Activated CD4-positive, alpha-beta T cell treated with anti-CD3 and anti-CD28 coated beads, Interleukin-2, amount 50 U/mL, for 1 hour (primary cell): ENCODE measurements at places on chromosomes 3 and 15.

DNA sequence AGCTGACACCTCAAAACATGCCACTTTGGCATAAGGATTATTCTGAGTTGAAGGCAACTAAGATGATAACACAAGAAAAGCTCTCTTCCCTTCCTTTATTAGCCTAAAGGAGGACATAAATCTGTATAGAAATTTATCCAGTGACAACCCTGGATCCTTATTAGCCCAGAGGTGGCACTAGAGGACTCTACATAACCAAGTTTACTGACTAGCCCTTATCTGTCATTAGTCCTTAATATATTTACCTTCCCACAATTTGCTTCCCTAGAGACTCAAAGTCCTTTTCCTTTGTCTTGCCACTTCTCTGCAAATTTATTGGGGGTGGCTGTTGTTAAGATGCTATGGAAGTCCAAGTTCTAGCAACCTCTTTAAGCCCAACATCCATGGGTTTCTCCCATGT lies 26.7 kb downstream of the CEP70 start:
- no peak for DNase-seq

DNA sequence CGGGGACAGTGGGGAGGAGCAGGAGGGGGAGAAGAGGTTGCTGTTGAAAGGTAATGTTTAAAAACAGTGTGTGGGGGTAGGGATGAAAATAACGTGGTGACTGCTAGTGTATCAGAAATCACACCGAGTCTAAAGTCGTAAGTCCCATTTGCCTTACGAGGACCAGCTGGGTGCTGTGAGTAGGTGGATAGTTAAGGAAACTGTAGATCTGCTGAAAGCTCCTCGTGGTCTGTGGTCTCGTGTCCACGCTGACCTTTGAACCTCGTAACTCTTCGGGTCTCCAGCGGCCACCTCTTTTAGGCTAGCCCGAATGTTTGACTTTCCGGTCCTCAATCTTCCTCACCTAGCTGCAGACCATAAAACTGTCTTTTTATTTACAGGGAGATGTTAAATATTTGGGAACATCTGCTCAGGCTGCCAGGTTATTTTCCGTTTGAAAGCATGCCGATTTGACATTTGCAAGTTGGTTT lies 29.3 kb upstream of the ST3GAL6 start:
- DNase-seq: no peak

DNA sequence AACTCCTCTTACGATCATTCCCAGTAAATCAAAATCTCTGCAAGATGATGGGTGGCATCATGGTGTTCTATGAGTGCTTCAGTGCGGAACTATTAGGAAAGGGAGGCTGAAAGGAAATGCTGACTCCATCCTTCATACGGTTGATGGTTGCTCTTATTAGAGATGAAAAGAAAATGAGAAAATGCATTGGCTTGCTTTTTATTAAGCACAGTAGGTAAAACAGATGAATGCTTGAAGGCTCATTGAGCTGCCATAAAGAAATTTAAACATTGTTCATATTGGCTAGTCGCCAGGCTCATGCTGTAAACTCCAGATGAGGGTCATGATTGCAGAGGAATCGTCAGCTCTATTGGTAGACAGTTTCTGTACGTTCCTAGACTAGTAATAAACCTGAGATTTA lies 115.8 kb downstream of the EPHA3 start:
- DNase-seq: no peak

DNA sequence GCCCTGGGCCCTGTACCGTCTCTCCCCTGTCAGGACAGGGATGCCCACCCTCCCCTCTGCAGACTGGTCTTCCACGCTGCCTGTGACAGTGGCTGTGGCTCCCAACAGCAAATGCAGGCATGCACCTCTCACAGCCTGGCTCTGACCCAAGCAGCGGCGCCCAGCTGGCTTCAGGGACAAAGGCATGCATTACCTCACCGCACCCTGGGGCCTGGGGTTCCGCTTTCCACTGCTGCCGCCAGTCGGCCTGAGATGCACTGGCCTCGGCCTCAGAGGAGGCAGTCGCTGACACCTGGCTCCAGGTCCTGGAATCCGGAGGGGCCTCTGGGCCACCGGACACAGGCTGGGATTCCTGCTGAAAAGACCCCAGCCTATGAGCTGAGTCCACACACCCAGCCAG lies 70.3 kb downstream of the SCN5A start:
- no peak for DNase-seq

- DNase-seq: no peak
Measured at GRCh38 chr15:75142499-75142898, 59.2 kb upstream of the C15orf39 start.

- DNase-seq: no peak
Measured at GRCh38 chr15:31265090-31265870, 61.4 kb upstream of the KLF13 start.

DNA sequence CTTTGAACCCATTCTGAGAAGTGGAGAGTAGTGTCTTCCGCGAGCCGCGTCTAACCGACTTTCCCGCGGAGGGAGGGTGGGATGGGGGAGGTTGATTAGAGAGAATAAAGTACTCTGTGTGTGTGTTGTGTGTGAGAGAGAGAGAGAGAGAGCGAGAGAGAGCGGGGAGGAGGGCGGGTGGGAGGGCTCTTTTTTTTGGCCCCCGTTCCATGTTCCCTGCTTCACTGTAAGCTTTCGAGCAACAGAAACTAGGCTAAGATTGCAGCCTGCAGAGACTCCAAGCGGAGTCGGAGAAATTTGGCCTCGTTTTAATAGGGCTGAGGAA lies 1.6 kb upstream of the MEIS2 start:
- no peak for DNase-seq

GRCh38 chr15:41506796-41507341 lies 6.8 kb downstream of the LTK start:
- no peak for DNase-seq

- no peak for DNase-seq
Measured at GRCh38 chr3:5891711-5892110, 704.2 kb downstream of the EDEM1 start.

GRCh38 chr3:9912294-9912935 lies 4.5 kb upstream of the IL17RC start:
- DNase-seq: no peak

DNA sequence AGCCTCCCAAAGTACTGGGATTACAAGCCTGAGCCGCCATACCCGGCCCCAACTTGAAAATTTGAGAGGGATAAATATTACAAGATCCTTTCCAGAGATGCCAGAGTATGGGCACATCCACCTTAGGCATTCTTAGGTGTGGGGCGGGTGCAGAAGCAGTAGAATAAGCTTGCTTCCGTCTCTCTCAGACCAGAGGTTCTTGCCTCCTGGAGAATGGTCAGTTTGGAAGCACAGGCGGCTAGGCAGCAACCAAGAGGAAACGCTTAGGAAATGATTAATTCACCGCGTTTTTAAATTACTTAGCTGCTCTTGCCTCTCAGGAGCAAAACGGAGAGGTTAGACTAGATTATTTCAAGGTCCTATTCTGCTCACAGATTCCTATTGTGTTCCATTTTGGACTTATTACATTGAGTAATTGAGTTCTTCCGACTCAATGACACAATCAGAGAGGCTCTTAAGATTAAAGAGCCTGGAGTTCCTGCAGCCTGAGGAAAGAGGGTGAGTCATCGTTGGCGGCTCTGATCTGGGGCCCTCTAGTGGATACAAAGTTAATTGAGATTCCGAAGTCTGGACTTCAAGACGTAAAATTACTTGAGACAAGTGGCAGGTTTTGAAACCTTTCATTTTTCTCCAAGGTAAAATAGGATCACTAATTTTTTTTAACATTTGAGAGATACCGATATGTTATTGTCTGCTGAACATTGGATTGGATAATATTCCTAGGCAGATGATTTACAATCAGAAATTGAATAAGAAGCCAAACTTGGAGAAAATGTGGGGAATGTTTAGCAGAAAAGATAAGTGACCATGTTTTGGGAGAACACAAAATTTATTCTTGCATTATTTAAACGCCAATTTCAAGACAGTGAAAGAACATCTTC lies 5.8 kb upstream of the TOPAZ1 start:
- DNase-seq: peak; percentile 52

DNA sequence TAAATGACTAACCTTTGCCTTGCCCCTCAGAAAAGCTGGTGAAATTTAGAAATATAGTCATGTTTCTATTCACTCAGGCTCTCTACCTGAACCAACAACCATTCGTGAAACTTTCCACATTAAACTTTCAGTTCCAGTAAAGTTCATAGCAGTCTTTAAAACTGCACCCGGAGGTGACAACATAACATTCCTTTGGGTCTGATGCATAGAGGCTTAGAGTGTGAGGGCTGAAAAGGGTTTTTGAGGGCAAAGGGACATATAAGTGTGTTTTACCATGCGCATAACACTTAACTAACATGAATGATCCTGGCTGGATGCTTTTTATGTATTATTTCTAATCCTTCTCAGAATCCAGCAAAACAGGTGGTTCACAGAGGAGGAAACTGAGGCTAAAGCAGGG lies 471.7 kb upstream of the MCTP2 start:
- no peak for DNase-seq
